Esophagus squamous epithelium (tissue), 5 donors: ENCODE measurements at places on chromosomes 6 and 20.
A peak's percentile ranks its signal among the peaks of the same experiment; 100 is the strongest.

DNA sequence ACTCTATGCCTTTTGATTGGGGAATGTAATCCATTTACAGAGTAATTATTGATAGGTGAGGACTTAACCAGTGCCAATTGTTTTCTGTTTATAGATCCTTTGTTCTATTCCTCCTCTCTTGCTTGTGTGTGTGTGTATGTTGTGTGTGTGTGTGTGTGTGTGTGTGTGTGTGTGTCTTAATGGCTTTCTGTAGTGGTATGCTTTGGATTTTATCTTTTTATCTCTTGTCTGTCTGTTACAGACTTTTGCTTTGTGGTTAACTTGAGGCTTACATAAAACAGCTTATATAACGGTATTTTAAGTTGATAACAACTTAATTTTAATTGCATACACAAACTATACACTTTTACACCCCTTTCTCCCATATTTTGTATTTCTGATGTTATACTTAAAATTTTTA lies 54.7 kb downstream of the CDC5L start:
- no peak for DNase-seq

- no peak for DNase-seq
Measured at GRCh38 chr6:150201285-150201684, 58.4 kb downstream of the PPP1R14C start.

- no peak for DNase-seq
Measured at GRCh38 chr6:118632359-118632758, 19.0 kb downstream of the CEP85L start.

DNA sequence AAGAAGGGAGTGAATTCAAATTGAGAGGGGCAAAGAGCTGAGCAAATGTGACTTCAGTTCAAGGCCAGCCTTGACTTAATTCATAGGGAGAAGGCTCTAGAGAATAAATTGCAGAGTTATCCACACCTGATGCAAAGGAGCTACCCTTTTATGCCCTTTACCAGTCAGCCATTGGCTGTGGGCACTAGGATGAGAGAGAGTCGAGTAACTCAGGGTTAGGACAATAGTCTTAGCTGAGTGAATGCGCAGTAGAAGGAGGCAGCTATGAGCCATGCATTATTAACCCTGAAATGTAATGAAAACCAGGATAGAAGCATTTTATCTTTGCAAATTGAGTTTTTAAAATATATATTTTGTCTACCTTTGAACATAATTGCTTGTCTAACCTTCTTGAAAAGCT lies 63.0 kb upstream of the TINAG start:
- DNase-seq, result no peak

- DNase-seq, result peak; percentile 24
Measured at GRCh38 chr6:163413345-163414116, 987 bp upstream of the QKI start.

DNA sequence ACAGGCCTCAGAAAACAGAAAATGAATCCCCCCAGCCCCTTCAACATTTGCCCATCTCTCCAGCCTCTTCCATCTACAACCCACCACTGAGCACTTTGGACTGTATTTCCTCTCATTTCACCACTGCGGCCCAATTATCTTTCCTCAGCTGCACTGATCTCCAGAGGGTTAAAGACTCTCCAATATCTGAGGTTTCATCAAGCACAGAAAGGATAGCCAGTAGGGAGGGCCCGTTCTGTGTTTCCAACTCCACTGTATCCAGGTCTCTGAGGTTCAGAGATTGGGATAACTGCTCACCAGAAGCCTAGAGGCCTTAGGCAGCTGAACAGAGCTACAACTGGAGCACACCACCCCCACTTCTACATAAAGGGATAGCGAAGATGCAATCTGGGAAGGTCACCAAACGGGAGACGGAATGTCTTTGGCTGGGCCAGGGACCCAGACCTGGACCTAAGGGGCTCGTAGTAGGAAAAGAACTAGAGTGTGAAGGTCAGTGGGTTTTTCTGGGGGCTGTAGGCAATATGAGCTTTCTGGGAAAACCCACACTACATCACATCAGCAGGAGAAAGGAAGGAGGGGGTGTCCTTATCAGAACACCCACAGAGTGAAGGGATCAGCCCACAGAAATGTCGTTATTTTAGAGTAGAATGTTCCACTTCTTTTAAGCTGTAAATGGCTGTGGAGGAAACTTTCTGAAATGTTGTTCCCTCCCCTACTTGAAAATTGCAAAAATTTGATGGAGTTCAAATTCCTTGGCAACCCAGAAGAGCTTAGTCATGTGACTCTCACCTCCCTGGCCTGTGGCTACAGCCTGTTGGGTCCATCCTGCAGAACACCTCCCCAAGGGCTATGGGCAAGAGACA lies 7.3 kb downstream of the KCNK5 start:
- no peak for DNase-seq

- DNase-seq, result no peak
Measured at GRCh38 chr6:153092082-153093013, 38.7 kb downstream of the RGS17 start.

GRCh38 chr6:9527679-9528286 lies 887.1 kb downstream of the TFAP2A start:
- no peak for DNase-seq

- no peak for DNase-seq
Measured at GRCh38 chr6:157976345-157977175, 5.1 kb upstream of the SYNJ2 start.

- DNase-seq, result no peak
Measured at GRCh38 chr6:35080821-35081425, 60.2 kb downstream of the TCP11 start.

DNA sequence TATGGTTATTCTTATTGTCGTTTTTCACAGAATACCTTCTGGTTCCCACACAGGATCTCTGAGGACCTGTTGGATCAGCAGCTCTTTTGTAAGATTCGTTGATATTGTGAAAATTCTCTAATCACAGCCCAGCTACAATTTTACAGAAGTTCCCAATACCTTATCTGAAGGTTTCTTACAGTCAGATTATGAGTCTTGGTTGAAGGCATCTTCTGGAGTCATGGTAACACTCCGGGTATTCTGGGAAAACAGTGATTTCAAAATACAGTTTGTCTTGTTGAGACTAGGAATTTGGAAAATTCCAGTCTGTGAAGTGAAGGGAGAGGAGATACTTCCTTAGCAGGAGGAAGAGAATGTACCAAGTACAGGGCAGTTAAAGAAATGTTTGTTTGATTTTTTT lies 22.2 kb upstream of the HLA-C start:
- DNase-seq, result no peak

DNA sequence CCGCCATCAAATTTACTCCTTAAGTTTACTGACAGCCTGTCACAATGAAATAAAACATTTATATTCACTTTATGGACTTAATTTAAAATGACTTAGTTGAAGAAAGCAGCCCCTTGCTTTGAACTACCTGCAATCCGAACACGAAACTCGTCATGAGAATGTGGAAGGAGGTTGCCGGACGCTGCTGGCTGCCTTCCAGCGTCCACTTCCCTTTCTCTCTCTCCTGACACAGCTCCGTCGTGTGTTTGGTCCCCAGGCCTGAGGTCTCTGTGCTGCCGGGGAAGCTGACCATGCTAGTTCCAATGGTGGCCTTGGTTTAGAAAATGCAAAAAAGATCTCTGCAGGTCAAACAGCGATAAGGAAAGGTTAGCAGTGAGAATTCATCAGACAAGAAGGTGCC lies 519.7 kb downstream of the CDH26 start:
- DNase-seq, result no peak

GRCh38 chr6:111087871-111088667 lies 766 bp downstream of the SLC16A10 start:
- no peak for DNase-seq

DNA sequence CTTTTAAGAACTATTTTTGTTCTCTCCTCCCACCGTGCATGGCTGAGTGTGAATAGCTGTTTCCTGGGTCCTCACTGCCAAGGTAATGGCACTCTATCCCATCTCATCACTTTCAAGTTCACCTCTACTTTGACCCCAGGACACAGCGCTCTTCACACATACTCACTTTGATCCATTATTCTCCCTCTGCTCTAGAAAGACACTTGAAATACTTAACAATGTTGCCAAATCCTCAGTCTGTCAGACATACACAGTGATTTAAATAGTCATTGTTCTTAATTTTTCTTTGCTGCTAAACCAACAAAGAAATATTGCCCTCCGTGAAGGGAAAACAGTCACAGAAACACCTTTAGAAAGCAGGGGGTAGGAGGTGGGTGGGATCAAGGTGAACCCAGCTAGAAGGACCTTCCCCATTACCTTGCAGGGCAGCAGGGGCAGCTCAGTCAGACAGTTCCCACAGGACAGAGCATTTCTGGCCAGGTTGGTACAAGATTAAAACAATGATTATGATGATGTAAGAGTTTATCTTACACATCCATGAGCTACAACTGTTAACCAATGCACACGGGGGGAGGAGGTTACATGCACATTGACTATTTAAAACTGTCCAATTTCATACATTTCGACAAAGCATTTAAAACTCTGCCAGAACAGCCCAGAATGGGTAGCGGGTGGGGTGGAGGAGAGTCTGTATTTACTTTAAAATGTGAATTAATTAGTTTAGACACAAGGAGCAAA lies 2.4 kb downstream of the SLC22A23 start:
- no peak for DNase-seq

GRCh38 chr20:50992733-50993457 lies 30.0 kb downstream of the KCNG1 start:
- no peak for DNase-seq

DNA sequence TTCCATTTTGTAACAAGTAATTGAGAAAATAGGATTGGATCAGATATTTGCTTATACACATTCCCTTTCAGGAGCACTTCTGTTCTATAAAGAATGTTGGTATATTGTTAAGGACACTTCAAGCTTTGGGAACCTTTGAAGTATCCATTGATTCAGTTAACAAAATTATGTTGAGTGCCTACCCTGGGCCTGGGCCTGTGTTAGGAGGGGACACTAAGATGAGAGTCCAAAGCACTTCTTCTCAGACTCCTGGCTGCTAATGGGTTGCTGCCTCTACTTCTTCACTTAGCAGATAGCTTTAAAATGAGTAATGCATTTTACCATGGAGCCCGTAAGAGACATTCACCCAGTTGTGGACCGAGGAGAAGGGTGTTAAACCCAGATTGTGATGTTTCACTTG lies 40.3 kb downstream of the PTPN1 start:
- DNase-seq, result no peak

DNA sequence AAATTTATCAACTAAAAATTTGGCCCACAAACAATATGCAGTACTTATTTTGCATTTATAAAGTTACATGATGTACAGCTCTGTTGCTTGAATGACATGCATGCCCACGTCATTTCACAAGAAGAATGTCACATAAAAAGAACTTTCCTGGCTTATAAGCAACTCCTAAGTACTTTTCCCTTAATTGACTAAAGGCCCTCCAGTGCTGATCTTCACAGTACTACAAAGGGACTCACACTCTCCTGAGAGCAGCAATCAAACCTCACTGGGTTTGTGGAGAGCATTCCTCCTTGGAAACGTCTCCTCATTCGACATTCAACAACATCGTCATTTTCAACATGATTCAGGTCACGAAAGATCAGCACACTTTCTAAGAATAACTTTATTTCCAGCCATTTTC lies 111.1 kb downstream of the IPCEF1 start:
- no peak for DNase-seq
